ENCODE measurements at places on chromosomes 5 and 9.

DNA sequence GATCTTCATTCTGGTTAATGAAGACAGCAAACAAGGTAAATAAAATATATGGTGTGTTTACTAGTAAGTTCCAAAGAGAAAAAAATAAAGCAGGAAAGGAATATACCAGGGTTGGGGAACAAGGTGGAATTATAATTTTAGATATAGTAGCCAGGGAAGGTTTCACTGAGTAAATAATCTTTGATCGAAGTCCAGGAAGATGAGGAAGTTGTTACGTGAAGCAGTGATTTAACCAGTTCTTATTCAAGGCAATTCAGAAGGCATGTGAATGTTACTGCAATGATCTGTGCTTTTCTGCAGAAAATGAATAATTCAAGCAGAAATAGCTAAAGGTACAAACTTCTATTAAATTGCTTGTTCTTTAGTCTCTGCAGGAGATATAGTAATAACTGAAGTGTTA lies 6.2 kb downstream of the SMIM32 start:
- no peak for DNase-seq

DNA sequence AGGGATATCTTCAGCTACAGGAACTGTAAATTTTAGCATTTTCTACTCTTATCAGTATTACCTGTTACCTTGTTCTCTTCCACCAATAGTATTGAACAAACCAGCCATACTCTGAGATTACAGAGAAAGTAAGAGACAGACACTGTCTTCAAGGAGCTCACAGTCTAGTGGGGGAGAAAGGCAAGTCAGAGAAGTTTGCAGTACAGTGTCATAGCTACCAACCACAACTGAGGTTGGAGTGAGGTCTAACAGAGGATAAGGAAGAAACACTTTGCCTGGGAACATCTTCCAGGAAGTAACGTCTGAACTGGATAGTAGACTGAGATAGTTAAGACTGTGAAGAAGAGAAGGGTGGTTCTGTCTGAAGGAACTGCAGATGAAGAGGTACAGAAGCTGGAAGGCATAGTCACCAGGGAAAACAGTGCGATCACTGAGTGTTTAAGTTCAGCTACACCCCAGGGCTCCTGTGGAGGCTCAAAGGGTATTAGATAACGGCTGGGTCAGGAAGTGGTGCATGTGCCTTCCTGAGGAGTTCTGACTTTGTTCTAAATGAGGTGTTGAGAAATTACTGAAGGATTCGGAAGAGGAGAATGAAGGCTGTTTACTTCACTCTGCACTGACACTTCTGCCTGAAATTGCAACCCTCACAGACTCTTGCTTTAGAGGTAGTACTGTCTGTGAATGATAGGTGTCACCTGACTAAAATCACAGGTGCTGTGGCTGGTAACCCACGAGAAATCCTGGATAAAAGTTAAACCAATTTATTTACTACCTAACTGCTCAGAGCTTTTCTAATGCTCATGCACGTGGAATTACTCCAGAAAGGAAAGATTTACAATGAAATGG lies 841.6 kb downstream of the MAT2B start:
- DNase-seq = no peak

- no peak for DNase-seq
Measured at GRCh38 chr5:115575167-115576070, 26.9 kb downstream of the TICAM2 start.

GRCh38 chr9:101462558-101462957 lies 27.0 kb upstream of the ALDOB start:
- no peak for DNase-seq

DNA sequence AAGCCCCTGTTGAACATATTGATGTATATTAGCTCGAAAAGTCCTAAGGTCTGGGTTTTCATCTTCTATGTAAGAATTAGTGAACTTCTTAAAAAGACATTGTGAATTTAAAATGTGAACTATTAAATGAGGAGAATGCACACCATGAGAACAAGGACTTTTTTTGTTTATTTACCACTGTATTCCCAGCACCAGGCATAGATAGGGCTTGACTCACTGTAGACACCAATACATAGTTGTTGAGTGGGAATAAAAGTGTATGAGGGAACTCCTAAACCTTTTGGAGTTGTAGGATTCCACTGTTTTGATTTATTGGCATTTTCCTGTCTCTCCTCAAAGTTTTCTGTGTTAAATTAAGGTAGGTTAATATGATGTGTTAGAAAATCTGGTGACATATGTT lies 40.3 kb downstream of the NNT start:
- DNase-seq = no peak

GRCh38 chr9:382383-382782 lies 167.7 kb downstream of the DOCK8 start:
- DNase-seq = no peak

- no peak for DNase-seq
Measured at GRCh38 chr9:97559111-97559514, 57.6 kb downstream of the TMOD1 start.

DNA sequence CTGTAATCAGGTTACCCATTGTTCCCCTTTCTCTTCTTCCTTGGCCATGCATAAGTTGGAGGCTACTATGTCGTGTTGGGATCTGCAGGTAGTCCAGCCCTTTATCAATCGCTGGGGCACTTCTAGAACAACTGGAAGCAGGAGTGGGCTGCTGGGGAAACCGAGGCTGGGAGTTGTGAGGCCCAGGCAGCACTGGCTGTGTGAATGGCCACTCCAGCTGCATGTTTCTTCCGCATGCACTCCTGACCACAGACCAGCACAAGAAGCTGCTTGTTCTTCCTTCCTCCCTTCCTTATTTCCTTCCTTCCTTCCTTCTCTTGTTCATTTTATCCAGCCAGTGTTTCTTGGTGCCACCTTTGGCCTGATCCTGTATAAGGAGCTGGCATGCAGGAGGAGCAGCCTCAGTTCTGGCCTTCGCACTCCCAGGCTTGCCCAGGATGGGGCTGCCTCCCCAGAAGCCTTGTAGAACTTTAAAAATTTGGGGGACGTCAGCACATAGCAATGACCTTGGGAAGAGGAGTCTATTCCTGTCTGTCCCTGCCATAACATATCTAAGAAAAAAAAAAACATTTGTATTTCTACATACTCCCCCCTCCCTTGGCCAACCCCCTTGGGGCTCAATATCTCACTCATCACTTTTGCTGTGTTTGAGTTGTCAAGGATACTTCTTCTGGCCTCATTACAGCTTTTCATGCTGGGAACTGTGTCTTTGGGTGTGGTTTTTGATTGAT lies 20.8 kb upstream of the CXCL14 start:
- no peak for DNase-seq

DNA sequence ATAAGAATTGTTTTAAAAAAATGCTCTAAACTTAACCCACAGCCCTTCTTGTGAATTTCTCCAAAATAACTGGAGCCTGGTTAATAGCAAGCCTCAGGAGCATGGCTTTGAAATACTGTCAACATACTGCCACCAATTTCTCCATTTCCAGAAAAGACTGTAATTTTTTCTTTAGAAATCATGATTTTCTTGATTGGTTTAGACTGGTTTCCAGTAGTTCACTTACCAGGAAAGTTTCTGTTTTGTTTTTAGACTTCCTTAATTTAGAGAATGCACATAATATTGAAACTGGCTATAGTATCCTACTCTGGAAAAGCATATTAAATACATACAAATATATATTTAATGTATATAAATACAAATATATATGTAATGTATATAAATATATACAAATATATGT lies 4.5 kb upstream of the CD274 start:
- DNase-seq = peak; percentile 89

DNA sequence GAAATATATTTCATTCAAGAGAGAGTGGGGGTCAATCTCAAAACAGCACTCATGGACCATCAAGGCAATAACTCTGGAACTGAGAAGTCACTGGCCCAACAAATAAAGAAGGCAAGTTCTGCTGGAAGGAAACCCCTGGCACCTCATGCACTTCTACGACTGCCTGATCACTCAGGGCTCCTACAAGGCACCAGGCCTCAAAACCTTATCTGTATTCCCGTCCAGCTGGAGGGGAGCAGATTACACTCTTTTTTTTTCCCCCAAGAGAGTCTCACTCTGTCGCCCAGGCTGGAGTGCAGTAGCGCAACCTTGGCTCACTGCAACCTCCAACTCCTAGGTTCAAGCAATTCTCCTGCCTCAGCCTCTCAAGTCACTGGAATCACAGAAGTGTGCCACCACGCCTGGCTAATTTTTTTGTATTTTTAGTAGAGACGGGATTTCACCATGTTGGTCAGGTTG lies 49.9 kb downstream of the P4HA2 start:
- no peak for DNase-seq

DNA sequence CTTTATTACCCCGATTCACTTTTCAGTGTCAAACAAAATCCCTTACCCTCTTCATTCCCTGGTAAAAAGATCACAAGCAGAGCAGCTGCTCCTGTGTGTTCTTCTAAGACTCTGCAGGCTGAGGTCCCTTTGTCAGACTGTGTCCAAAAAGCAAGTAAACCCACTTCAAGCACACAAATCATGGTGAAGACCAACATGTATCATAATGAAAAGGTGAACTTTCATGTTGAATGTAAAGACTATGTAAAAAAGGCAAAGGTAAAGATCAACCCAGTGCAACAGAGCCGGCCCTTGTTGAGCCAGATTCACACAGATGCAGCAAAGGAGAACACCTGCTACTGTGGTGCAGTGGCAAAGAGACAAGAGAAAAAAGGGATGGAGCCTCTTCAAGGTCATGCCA lies 34.5 kb downstream of the CREBRF start:
- DNase-seq = no peak

GRCh38 chr9:111634860-111635259 lies 3.7 kb downstream of the DNAJC25 start:
- no peak for DNase-seq

Data from inflammatory macrophage (primary cell).